ENCODE measurements at places on chromosomes 3 and 15.

- DNase-seq, result no peak
Measured at GRCh38 chr3:143128227-143128955, 8.8 kb downstream of the CHST2 start.

DNA sequence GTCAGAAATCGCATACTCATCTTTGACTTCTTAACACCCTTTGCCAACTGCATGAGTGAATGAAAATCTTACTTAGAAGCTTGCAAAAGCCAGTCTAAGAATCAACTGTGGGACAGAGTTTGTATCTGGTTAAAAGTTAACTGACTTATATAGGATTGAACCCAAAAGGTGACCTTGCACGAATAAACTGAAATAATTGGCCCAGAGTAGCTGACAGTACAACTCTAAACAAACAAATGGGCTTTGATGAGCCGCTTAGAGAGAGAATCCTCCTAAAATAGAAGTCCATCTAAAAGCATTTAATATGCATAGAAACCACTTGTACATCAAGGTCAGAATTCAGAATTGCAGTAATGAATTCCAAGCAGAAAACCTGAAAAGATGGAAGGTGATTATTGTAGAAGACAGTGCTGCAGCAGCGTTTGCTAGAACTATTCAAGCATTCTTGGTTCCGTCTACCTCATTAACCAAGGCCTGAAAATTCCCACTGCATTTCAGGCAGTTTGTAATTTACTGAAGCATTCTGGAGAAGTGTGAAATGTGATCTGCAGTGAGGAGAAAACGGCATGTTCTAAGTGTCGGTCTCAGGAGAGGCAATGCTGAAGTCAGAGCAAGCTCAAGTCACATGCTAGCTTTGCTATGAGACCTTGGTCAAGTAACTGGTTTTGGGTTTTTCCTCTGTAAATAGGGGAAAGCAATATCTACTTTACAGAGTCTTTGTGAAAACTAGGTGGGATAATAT, 103.7 kb downstream of the CADPS start:
- DNase-seq, result no peak

GRCh38 chr3:17313746-17314145, 428.7 kb downstream of the TBC1D5 start:
- DNase-seq, result no peak

DNA sequence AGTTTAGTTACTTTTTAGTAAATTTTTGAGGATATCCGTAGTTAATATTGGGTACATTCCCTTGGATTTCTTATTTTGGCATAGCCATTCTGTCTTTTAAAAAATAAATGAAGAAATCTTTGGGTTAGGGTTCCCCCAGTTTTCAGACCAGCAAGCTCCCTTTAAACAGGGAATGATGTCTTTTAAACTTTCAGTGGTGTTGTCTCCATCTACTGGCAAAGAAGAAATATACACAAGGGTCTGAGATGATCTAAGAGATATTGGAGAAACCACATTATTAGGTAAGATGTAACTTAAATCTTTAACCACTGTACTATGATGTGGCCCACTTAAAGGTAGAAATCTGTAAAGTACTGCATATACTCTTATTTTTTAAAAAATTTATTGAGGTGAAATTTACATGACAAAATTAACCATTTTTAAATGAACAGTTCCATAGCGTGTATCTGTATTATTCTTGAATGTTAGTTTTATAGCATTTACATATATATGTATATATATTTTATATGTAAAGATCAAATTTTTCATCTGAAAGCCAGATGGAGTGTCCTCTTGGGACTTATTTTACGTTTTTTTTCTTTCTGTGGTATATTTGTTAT, 35.1 kb upstream of the EIF3J start:
- peak; percentile 54 for DNase-seq

- no peak for DNase-seq
Measured at GRCh38 chr3:10600726-10601125, 95.3 kb upstream of the ATP2B2 start.

DNA sequence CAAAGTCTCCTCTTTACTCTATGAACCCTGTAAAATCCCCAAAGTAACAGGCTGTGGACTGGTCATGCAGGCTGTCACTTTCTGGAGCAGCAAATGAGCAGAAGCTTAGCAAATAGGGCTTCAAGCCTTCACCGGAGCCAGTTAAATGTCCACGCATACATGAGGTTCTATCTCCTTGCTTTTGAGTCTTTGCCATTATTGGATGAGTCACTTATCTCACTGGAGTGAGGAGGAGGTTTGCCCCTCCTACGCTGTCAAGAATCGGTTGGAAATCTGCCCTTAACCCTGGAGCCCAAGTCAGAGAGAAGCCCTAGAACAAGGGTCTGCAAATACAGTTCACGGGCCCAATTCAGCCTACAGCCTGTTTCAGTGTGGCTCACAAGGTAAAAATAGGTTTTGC, 126.1 kb upstream of the CTNNB1 start:
- DNase-seq, result no peak

DNA sequence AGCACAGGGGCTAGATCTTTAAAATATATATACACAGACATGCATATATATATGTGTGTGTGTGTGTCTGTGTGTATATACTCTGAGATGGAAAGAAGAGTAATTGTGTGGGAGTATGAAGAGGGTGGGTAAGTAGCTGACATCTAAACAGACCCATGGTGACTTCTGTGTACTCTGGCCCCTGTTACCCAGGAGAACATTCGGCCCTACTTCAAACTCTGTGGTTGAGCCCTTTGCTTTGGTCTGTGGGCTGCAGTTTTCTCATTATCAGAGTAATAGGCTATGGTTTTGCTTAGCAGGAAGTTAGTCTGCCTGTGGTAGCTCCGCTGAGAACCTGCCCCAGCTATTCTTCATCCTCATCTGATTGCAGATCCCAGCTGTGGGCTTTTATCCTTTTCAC, 141.4 kb downstream of the RBPMS2 start:
- no peak for DNase-seq

DNA sequence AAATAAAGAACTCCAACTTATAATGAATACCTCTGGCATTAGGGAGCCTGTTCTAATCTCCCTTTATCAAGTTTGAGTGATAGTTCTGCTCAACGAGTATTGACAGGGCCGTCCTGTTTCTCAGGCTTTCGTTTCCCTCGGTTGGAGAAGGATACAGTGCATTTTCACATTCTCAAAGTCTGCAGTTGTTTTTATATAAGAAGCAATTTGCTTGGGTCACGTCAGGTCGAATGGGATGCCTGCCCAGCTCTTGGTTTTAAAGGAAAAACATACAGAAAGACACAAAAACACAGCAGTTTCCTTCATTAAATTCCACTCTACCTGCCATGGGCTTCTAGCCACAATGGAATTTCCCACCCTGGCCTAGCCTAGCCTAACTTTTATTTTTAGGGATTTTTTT, 366.3 kb downstream of the TIGIT start:
- DNase-seq, result no peak

- DNase-seq, result no peak
Measured at GRCh38 chr15:69474291-69474690, 21.7 kb downstream of the RPLP1 start.

GRCh38 chr3:37054370-37054769, 61.1 kb downstream of the MLH1 start:
- peak; percentile 18 for DNase-seq

GRCh38 chr15:62453981-62454380, 288.9 kb upstream of the C2CD4B start:
- no peak for DNase-seq

GRCh38 chr3:66952357-66952756, 45.8 kb upstream of the KBTBD8 start:
- no peak for DNase-seq

DNA sequence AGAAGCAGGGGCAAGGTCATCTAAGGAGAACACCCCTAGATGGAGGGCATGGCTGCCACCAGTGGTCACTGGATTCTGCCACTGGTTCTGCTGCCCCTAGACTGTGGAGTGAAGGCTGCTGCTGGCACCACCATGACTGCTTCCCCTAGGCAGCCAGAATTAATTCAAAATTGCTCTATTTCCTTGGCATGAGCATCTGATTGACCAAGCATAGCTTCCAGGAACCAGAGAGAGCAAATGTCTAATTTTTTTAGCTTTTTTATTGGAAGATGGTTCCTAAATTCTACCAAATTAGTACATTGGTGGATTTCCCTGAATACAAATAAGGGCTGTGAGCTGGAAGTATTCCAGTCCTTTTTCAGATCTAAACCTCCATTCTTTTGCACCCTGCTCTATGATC, 270.2 kb upstream of the GBE1 start:
- DNase-seq, result no peak

- DNase-seq, result no peak
Measured at GRCh38 chr3:52401021-52401420, 43.9 kb downstream of the SEMA3G start.

DNA sequence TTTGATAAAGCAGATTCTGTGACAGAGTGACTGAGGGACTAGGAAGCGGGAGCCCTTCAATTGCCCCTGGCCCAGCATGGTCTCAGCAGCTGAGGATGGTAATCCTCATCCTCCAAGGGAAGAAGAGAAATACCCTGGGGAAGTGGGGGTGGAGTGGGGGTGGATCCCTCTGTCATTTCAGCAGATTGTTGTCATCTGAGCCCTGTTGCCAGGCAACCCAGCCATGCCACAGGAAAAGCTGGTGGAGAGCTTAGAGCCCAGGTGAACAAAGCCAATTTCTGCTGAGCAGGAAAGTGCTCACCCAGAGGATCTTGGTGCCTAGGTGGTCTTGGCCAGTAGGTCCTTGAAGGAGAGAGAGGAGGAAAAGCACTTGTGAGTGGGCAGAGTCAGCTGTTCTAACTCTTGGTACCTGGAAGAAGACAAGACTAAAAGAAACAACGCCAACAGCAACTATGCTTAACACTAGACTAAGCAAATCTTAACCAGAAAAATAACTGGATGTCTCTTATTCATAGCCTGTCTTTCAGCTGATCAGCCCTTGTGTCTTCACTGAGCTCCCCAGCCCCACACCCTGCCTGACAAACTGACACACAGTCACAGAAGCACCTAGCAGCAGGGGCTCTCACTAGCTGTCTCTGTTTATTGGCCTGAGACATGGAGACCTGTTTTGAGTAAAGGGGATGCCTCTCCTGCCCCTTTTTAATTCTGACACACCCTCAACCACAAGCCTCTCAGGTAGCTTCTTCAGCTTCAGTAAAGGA, 40.1 kb upstream of the DCLK3 start:
- no peak for DNase-seq

GRCh38 chr3:47057212-47057671, 77.8 kb downstream of the NBEAL2 start:
- no peak for DNase-seq

DNA sequence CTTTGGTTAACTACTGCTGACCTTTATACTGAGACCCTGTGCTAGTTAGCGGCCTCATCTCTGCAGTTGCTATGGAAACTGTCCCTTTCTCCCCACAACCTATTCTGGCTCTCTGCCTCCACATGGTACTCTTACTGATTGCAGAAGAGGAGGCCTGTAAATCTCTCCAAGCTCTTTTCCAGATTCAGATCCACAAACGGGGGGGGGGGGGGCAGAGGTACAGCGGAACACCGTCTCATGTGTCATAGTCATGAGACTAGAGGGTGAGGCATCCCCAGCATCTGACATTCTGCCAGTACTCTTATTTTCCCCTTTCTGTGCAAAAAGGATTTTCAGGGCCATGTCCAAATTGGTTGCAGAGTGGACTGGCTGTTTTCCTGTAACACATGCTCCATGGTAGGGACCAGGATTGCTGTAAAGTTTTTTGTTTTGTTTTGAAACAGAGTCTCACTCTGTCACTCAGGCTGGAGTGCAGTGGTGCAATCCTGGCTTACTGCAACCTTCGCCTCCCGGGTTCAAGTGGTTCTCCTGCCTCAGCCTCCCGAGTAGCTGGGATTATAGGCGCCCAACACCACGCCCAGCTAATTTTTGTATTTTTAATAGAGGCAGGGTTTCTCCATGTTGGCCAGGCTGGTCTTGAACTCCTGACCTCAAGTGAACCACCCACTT, 8.3 kb upstream of the MAP1A start:
- DNase-seq, result no peak

- DNase-seq, result no peak
Measured at GRCh38 chr15:80437334-80437891, 33.2 kb downstream of the ARNT2 start.

DNA sequence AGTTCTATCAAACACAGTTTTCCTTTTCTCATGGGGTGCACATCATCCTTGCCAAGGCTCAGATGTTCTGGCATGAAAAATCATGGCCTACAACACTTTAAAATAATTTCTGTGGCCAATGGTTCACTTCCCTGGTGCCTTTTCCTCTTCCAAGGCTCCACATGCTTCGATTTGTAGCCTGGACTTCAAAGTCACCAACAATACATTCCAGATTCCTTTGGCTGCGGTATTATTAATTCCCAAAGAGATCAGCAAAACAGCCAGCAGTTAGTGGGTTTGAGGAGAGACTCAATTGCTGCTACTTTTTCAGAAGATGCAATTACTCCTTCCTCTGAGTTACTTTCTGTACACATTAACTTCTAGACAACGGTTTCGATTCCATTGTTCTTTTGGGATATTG, 80.3 kb upstream of the CCDC80 start:
- DNase-seq, result no peak

GRCh38 chr3:160400702-160401150, 1.3 kb downstream of the SMC4 start:
- DNase-seq, result peak; percentile 21

DNA sequence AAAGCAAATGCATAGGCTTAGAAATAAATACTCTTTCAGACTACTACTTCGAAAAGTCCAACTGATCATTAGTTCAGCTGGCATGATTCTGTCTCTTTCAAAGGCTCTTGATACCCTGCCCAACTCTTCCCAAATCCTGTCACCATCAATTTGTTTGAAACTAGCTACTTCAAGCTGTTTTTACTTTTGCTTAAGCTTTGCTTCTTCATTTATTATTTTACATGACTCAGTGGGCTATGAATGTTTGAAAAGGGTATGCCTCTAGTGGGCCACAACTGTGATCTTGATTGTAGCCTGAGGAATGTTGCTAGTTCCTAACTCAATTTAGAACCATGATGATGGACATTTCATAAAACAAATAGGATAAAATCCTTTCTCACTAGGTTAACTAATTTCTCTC, 340.8 kb downstream of the NAALADL2 start:
- no peak for DNase-seq

- no peak for DNase-seq
Measured at GRCh38 chr15:40826423-40827075, 2.0 kb downstream of the PPP1R14D start.

DNA sequence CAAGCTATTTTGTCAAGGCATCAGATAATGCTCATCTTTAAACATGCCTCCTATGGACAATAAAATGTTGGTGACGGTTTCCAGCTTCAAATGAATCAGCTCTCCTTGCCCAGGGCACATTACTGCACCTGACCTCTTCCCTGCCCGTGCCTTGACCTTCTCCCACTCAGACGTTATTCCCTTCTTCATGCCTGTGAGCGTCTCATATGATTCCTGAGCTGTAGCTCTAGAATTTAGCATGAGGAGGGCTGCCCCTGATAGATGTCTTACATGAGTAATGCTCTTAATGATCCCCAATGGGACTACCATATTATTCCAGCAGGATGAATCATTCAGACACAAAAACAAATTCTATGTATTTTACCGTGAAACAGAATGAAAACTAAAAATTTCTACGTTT, 762.7 kb downstream of the ROBO1 start:
- DNase-seq, result no peak
